ENCODE measurements at places on chromosomes 2 and 18. TPM values are rescaled to one million over a fixed set of nuclear protein-coding genes. Genes with fewer than 3 reads are reported as not detected.
A peak's percentile ranks its signal among the peaks of the same experiment; 100 is the strongest.

GRCh38 chr2:64931246-64932115 is 57.7 kb upstream of the SLC1A4 start:
- DNase-seq = no peak

DNA sequence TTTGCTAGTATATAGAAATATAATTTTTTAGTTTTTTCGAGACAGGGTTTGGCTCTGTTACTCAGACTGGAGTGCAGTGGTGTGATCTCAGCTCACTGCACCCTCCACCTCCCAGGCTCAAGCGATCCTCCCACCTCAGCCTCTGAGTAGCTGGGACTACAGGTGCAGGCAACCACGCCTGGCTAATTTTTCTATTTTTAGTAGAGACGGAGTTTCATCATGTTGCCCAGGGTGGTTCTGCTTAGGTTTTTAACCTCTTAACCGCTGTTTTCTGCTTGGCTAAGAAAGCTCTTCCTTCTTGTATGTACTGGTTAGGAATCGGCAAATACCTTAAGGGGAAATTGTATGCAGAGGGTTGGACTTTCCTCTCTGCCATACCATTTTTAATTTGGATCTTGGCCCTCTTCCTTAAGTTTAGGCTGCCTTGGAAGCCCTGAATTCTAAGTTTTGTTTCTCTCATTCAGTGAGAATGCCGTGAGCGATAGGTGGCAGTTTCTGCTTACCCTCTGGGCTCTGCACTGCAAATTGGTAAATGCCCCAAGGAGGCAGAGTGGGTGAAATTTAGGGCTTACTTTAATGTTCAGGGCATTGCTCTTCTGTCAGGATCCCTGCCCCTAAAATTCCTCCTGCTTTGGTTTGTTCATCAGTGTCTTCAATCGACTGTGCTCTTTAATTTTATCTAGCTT is 32.3 kb downstream of the EML6 start:
- no peak for DNase-seq

GRCh38 chr18:54947091-54947490 is 12.2 kb downstream of the CCDC68 start:
- no peak for DNase-seq

DNA sequence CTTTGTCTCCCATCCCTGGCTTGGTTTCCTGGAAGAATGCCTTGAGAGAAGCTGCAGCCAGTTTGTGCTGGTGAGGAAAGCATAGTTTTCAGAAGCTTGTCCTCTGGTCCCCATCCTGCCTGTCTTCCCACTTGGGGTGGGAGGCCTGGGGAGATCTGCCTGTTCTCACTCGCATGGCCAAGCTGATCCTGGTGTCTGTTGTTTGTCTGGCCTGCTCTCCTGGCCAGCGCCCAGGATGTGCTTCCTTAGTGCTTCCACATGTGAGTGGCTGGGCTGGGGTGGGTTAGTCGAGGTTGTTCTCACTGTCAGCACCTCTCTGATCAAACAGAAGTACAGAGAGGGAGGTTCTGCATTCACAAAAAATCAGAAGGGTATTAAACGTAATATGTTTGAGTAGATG is 49.5 kb downstream of the PTPRM start:
- no peak for DNase-seq

GRCh38 chr2:148880636-148881035 is 5.6 kb downstream of the KIF5C start:
- DNase-seq = no peak

GRCh38 chr2:50607721-50608120 is 424.2 kb downstream of the NRXN1 start:
- DNase-seq = no peak

DNA sequence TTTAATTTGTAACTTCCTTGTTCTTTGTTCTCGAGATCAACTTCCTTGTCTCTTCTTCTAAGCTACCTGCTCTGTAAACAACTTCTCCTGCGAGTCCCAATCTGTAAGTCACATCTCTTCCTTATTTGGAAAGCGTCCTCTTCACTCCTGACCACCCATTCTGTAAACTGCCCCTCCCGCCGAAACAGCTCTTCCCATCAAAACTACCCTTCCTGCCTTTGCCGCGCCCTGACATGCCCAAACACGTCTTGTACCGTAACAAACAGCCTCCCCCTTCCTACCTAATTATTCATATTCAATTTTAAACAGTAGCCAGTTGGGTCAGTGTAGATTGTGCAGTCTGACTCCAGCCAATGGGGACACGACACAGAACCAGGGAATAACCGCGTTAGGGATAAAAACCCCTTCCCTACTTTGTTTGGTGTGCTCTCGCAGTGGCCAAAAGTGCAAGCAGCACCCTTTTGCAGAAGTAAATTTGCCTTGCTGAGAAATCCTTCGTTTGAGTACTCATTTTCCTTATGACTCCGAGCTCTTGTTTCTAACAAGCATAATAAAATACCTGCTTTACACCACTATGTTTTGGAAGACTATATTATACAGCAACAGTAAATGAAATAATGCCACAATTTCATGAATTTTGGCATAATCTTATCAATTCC is 39.8 kb downstream of the PIAS2 start:
- no peak for DNase-seq

DNA sequence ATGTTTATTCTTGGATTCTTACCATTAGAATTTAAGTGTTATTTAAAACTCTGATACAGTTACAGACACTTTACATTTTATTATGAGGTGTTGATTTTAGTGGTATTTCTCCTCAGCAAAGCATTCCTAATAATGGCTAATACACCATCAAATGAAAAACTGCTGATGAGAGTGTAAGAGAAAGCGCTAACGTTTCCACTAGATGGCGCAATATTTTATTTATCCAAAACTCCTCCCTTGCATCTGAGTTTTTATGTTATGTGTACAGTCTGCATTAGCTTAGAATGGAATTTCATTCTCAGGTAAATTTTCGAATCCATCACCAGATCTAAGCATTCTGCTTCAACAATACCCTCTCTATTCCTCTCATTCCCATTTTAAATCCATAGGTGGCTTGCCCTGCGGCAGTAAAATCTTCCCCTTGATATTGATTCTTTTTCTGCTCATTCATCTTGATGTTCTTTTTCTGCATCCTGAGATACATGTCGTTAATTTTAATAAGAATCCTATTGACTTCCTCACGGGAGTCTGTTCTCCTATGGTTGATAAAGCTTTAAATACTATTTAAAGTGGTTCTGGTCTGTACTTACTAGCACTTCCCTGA is 53.9 kb downstream of the PRKRA start:
- DNase-seq = no peak

DNA sequence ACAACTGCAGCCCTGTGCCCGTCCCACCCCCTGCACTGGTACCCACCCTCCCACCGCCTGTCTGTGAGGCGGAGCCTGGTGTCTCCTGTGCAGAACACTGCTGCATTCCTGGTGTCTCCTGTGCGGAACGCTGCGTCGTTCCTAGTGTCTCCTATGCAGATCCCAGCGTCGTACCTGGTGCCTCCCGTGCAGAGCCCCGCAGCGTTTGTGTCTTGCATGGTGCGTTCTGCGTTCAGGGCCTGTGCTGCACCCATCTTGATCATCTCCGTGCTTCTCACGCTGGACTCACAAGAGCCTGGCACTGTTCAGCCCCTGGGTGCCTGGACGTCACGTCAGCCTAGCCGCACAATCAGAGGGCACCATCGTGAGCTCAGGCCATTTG is 248.6 kb upstream of the SALL3 start:
- DNase-seq = no peak

- DNase-seq = no peak
Observed at GRCh38 chr2:151525821-151526373, 116.2 kb downstream of the RIF1 start.

- DNase-seq = no peak
Observed at GRCh38 chr2:80363791-80364349, 59.3 kb upstream of the LRRTM1 start.

- no peak for DNase-seq
Observed at GRCh38 chr18:76414936-76415621, 80.0 kb downstream of the ZNF516 start.

- no peak for DNase-seq
Observed at GRCh38 chr2:49123600-49123999, 30.7 kb downstream of the FSHR start.

DNA sequence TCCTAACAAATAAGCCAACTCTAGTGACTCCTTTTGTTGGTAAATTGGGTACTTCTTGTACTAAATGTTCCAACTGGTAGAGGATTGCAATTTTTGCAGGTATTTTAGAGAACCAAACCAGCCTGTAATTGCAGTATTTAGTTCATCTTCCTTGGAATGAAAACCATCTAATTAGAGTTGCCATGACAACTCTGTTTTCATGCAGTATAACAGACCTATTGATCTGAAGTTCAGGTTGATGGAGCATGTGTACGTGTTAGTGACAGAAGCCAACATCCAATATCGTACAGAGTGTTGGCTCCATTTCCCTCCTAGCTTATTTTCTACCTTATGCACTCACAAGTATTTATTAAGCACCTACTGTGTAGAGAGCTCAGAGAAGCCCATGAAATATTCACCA is 176.3 kb upstream of the FOSL2 start:
- DNase-seq = no peak

- DNase-seq = no peak
Observed at GRCh38 chr2:18750672-18751554, 161.5 kb upstream of the NT5C1B start.

GRCh38 chr2:128452536-128453530 is 134.2 kb upstream of the HS6ST1 start:
- DNase-seq = peak; percentile 63

DNA sequence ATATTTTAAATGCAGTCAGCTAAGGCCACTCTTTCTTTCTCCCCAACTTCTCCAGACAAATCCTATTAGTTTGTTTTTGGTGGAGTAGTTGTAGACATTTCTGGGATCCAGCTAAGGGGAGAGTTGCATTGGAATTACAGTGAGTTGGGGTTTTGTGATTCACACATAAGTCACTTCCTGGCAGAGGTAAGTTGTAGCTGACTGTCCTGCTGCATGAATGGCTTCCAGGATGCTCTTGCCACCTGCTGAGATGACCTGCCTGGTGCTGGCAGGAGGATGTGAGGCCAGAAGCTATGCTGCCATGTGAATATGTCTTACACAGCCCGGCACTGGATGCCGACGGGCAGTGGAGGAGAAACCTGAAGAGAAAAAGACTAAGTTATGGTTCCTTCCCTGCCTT is 243.7 kb downstream of the TDRD15 start:
- no peak for DNase-seq

- DNase-seq = no peak
Observed at GRCh38 chr18:46176001-46176400, 71.8 kb downstream of the HAUS1 start.

DNA sequence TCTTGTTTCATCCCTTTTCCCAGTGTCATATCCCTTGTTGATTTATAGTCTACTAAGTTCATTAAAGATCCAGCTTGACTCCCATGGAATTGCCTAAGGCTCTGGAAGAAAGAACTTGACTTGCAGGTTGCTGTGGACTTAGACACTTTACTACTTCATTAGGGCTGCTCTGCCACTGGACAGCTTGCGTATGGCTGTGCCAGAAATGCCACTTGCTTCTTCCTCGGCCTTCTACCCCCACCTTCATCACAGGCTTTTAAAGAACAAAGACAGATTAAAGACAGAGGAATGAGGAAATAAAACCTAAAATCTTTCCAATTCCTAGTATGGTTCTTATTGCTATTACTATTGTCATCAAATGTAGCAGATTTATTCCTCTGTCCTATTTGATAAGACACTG is 591.7 kb downstream of the BCL11A start:
- no peak for DNase-seq

- no peak for DNase-seq
Observed at GRCh38 chr2:235666213-235666781, 172.5 kb downstream of the AGAP1 start.

GRCh38 chr2:222752746-222753145 is 81.3 kb downstream of the MOGAT1 start:
- no peak for DNase-seq

GRCh38 chr2:171941316-171941699 is 19.0 kb downstream of the HAT1 start:
- DNase-seq = no peak

GRCh38 chr2:151097128-151097527 is 164.5 kb downstream of the RBM43 start:
- no peak for DNase-seq

- no peak for DNase-seq
Observed at GRCh38 chr2:32591669-32592463, 36.0 kb upstream of the TTC27 start.

DNA sequence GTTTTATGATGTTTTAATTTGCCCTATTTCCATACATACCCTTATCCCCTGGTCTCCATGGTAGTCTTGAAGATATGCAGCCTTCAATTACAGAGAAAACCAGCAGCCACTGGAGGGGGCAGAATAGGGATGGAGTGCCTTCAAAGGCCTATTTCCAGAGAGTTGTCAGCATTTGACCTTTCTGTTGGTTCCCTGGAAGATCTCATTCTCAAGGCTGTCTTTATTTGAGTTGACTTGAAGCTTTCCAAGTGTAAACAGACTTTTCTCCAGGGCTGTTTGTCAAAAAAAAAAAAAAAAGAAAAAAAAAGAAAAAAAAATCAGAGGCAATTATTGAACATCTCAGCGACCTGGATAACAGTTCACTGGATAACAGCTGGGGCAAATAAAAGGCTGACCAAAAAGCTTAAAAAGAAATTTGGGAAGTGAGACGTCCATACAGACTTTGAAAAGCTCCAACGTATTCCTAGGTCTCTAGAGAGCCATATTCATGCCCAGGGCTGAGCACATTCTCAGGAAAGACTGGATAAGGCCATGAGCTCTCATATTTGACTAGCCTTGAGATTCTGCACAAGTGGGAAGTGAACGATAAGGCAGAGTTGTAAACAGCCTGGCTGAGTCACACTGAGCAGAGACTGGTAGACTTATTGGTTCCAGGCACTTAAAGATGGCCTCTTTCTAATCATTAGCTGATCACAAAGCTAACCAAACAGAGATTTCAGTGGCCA is 126.6 kb downstream of the VAPA start:
- DNase-seq = no peak

GRCh38 chr2:57460396-57461276 is 586.0 kb upstream of the VRK2 start:
- no peak for DNase-seq

Gene CAB39
- 40.8 TPM for total RNA-seq

Gene FNDC4
- 9.6 TPM for total RNA-seq

Gene OLA1
- 77.9 TPM for total RNA-seq

Gene AP1S3
- 3.5 TPM for total RNA-seq

Gene SERPINB12
- total RNA-seq = not detected

Gene ZC3H8
- total RNA-seq = 9.9 TPM

All from osteocyte (in vitro differentiated cells).